ENCODE measurements at places on chromosomes 7 and 10. TPM values are rescaled to one million over a fixed set of nuclear protein-coding genes. Genes with fewer than 3 reads are reported as not detected.
A peak's percentile ranks its signal among the peaks of the same experiment; 100 is the strongest.

The PPP1R3C gene
- total RNA-seq = 46.7 TPM

The GFRA1 gene
- 56.0 TPM for total RNA-seq

DNA sequence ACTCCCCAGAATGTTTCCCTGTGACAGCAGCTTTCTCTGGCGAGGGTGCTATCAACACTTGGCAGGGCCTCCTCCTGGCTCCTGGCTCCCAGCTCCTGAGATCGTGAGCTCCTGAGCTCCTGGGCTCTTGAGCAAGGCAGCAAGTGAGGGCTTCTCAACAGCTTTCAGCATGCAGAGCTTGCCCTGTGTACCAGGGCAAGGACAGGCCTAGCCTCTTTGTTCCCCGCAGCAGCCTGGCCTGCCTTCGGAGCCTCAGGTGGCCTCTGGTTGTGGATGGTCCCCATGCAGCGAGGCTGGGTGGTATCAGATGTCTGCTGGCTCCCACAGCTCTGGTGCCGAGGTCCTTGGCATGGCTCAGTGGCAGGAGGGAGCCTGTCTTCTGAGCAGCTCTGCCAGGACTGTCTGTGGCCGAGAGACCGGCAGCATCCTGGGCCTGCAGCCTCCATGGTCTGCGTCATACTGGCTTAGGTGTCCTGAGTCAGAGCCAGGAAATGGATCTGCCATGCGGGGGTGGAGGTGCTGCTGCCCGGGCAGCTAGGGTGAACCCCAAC, 44.2 kb downstream of the ZMIZ1 start:
- H3K4me3 ChIP-seq = no peak overlapping the region
- DNase-seq = no peak
- no peaks in the 10 kb centered on the region for H3K36me3 ChIP-seq
- H3K27ac ChIP-seq = peak overlapping the region; percentile 87
- no peaks in the 10 kb centered on the region for H3K27me3 ChIP-seq
- peaks cover 99% of the 10 kb centered on the region for H3K4me1 ChIP-seq

DNA sequence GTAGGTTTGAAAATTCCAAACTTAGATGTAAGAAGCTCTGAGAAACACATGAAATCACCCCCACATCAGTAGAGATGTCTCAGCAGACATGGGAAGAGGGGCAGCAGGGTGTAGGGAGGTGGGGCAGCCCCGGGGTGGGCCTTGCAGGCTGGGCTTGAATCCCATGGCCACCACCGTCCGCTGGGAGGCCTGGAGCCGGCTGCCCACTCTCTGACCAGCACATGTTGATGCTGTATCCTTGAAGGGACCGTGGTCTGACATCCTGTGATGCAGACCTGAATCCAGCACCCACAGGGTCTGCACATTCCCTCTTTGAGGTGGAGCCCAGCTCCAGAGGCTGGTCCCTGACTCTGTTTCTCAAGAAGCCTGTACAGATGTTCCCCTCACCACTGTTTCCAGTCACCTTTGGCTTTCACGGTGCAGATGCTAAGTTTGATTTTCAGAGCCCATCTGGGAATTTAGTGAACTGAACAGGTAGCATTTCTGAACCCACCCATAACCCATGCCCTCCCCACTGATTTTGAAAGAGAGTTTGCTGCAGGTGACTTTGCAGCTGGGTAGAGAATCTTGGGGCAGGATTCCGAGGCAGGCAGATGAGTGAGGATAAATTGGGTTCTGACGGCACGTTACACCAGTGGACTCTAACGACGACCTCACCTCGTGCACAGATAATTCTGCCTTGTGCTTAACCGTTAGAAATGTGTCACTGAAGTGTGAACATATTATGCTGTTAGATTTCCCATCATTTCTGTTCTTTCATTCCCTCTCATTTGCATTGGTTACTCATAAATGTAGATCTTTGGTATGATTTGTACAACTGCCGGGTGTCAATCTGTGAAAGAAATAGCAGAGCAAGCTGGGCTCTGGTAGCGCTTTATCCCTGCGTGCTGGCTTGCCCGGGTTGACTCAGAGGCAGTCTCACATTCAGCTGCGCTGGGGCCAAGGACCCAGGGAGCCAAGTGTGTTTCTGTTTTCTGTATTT, 45.7 kb downstream of the IKZF1 start:
- no peaks in the 10 kb centered on the region for H3K27me3 ChIP-seq
- no peak overlapping the region for H3K4me3 ChIP-seq
- no peaks in the 10 kb centered on the region for H3K36me3 ChIP-seq
- no peak for DNase-seq
- H3K4me1 ChIP-seq = no peaks in the 10 kb centered on the region

The SUV39H2 gene
- 2.4 TPM for total RNA-seq

DNA sequence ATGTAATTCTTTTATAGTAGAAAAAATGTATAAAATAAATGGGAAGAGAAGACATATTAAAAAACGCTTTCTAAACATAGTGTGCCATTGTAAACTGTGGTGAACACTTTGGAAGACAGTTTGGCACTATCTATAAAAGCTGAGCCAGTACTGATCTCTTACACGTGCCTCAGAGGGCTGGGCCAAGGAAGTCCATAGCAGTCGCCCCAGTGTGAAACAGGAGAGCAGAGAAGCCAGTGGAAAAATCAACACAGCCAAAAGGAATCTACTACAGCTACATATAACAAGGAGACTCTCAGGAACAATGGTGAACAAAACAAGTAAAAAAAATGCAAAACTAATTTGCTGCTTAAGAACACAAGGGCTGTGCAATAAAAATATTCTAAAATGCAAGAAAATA, 20.6 kb downstream of the SEPHS1 start:
- H3K4me3 ChIP-seq = no peak overlapping the region
- H3K27ac ChIP-seq = peak overlapping the region; percentile 12
- DNase-seq = no peak
- H3K27me3 ChIP-seq = no peaks in the 10 kb centered on the region

DNA sequence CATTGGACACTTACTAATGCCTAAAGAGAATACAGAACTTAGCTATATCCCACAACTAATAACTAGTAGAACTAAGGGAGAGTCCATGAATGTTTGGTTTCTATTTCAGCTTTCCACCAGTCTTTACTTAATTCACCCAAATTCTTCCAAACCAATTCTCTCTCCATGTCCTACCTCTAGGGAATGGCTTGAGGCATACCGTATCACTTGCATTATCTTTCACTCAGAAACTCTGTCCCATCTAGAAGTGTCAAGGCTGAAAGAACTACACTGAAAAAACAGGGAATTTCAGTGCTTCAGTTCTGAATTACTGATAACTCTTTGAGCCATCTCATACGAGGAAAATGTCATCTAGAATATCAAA, 758 bp downstream of the TMEM168 start:
- peak overlapping the region; percentile 77 for H3K4me3 ChIP-seq
- H3K27me3 ChIP-seq = no peaks in the 10 kb centered on the region
- H3K27ac ChIP-seq = peak overlapping the region; percentile 86

DNA sequence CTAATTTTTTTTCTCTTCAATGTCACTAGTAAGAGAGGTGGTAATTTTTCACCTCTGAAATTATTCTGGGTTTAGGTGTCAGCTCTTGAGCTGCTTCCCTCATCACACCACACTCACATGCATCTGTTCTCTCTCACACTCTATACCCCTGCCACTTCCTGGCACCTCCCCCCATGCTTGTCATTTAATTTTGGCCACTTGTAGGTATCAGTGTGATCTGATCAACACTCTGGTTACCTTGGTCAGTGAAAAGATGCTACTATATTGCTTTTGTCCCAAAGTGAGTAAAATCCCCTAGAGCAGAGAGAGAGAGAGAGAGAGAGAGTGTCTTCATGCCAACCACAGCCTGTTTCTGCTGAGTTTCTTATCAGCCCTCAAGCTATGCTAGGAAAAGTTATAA, 42.5 kb downstream of the STK17A start:
- DNase-seq = no peak
- H3K27me3 ChIP-seq = no peaks in the 10 kb centered on the region
- H3K4me3 ChIP-seq = no peak overlapping the region
- H3K4me1 ChIP-seq = no peaks in the 10 kb centered on the region

GRCh38 chr10:4241724-4242345, 456.8 kb upstream of the KLF6 start:
- peak overlapping the region; percentile 60 for H3K4me3 ChIP-seq
- H3K27ac ChIP-seq = peak overlapping the region; percentile 92
- DNase-seq = no peak
- H3K27me3 ChIP-seq = no peaks in the 10 kb centered on the region

DNA sequence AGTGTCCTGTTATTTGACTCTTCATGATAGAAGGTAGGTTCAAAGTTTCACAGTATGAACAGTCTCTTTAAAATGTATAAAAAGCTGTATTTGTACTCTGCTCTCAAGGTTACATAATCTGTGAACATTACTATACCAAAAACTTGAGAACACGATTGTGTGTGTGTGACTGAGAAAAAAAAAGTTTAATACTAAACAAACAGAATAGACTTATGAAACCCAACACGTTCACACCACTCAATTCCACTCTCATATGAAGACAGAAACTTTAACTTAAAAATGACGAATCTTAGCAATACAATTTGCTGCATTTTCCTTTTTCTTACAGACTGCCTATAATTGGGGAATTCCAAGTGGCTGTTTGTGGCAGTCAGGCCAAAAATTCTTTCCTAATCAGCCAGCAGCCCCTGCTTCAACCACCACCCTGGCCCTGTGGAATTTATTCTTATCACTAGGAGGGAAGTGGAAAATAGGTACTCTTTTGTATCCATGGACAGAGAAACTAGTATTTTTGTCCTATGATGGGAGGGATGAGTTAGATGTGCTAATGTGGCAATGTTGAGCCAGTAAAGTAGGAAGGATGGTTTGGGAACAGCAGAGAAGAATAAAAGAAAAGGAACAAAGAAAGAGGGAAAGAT, 42.8 kb downstream of the MINDY3 start:
- no peaks in the 10 kb centered on the region for H3K36me3 ChIP-seq
- H3K27ac ChIP-seq = no peak overlapping the region
- no peak for DNase-seq
- H3K27me3 ChIP-seq = no peaks in the 10 kb centered on the region
- no peak overlapping the region for H3K4me3 ChIP-seq

- H3K36me3 ChIP-seq = no peaks in the 10 kb centered on the region
- H3K4me1 ChIP-seq = no peaks in the 10 kb centered on the region
- no peaks in the 10 kb centered on the region for H3K27me3 ChIP-seq
- no peak overlapping the region for H3K4me3 ChIP-seq
- H3K27ac ChIP-seq = no peak overlapping the region
These were observed 169.3 kb upstream of the MAGI2 start for GRCh38 chr7:79622781-79623180.

- no peaks in the 10 kb centered on the region for H3K27me3 ChIP-seq
- peak overlapping the region; percentile 100 for H3K27ac ChIP-seq
- peaks cover 15% of the 10 kb centered on the region for H3K4me1 ChIP-seq
- H3K36me3 ChIP-seq = peaks cover 7% of the 10 kb centered on the region
- DNase-seq = no peak
These were observed 675 bp upstream of the ATE1 start for GRCh38 chr10:121928528-121928884.

The CACNA2D1 gene
- total RNA-seq = 51.5 TPM

Data from esophagus muscularis mucosa (tissue), 4 donors.